ENCODE measurements at places on chromosomes 4 and X.

- DNase-seq = peak; percentile 38
Measured at GRCh38 chr4:173782660-173783059, 252.6 kb upstream of the HAND2 start.

- no peak for DNase-seq
Measured at GRCh38 chr4:126445596-126445995, 1130.8 kb downstream of the FAT4 start.

- no peak for DNase-seq
Measured at GRCh38 chr4:2928242-2929176, 34.7 kb downstream of the NOP14 start.

GRCh38 chr4:180913750-180914149 is 1329.5 kb upstream of the TENM3 start:
- no peak for DNase-seq

DNA sequence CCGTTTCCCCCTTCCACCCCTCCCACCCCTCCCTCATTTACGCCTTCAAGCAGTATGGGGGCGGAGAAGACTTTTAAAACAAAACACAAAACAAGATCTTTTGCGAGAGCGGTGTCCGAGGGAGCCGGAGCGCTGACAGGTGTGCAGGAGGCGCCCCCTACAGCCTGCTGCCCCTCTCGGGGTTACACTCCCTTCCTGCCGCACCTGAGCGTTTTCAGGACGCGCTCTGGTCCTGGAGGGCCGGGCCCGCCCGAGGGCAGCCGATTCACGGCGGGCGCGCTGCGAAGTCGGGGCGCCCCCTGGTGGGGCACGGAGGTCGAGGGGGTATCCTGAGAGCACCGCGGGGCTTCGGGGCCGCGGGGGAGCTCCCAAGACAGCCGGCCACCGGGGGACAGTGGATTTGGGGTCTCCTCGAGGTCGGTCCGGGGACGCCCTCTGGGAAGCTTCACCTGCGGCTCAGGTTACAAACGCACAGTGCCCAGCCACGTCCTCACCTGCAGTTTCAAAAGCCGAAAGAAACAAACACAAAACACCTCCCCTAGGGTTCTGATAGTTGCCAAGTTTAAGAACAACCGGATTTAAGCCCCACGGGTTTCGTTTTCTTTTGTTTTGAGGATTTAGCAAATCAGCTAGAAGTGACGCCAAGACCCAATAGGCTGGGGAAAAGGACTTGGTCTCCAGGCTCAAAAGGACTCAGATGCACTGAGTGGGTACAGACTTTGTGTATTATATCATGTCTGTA is 8.0 kb upstream of the NEUROG2 start:
- peak; percentile 92 for DNase-seq

GRCh38 chrX:132576939-132577338 is 88.1 kb upstream of the MBNL3 start:
- no peak for DNase-seq
